ENCODE measurements at places on chromosomes 1 and 21. TPM values are rescaled to one million over a fixed set of nuclear protein-coding genes. Genes with fewer than 3 reads are reported as not detected.
A peak's percentile ranks its signal among the peaks of the same experiment; 100 is the strongest.

TDRD5 gene
- not detected for total RNA-seq

DNA sequence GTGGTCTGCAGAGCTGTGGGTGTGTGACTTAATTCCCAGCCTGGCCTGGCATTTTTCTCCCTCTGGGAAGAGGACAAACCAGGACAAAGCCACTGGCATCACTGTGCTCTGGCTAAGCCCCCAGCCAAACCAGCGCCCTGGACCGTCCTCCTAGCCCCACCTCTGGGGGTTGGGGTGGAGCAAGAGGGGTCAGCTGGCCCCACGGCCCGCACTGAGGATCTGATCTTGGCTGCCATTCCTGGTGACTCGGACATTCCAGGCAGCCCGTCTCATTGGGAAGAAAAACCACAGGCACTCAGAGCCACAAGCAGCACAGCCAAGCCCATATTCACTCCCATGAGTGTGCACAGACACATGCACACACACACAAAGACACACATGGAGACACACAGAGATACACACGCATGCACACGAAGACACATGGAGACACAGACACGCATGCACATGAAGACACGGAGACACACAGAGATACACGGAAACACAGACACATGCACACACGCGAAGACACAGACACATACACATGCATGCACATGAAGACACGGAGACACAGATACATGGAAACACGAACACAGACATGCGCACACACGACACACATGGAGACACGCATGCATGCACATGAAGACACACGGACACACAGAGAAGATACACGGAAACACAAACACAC, 2.3 kb upstream of the MXRA8 start:
- no peak for DNase-seq
- peak overlapping the region; percentile 54 for H3K27ac ChIP-seq
- H3K27me3 ChIP-seq = peaks cover 20% of the 10 kb centered on the region
- peaks cover 37% of the 10 kb centered on the region for H3K4me1 ChIP-seq
- H3K36me3 ChIP-seq = no peaks in the 10 kb centered on the region

DNA sequence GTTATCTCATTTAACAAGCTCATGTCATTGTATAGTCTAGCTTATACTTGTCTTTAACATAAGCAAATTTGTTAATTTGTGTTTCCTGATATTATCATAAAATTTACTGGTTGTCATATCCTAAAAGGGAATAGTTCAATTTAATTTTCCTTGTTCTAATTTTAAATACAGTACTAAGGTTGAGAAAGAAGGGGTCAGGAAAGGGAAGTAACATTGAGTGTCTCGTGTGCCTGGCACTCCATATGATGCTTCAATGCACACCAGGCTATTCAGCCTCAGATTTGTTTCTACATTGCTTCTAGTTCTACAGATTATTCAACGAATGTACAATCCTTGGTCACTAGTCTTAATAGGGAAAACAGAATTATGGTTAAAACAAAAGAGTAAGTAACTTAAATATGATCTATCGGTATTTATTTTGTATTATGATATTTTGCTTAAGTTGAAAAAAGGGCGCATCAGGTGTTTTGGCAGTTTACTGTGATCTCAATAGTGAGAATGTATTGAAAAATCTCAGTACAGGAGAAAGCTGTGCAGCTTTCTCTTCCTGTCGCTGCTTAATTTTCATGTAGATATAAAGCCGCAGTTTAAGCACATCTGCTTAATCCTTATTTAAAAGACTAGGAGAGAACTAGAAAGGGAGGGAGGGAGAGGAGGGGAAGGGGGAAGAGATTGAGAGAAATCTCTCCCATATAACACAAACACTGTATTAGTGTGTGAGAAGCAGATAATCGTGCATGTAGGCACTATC, 13.0 kb downstream of the PTPRC start:
- DNase-seq = no peak
- no peaks in the 10 kb centered on the region for H3K4me1 ChIP-seq
- H3K27me3 ChIP-seq = no peaks in the 10 kb centered on the region
- no peak overlapping the region for H3K4me3 ChIP-seq
- no peak overlapping the region for H3K27ac ChIP-seq

GRCh38 chr1:36115931-36116330, 9.1 kb downstream of the COL8A2 start:
- H3K4me1 ChIP-seq = peaks cover 4% of the 10 kb centered on the region
- H3K4me3 ChIP-seq = no peak overlapping the region
- peaks cover 4% of the 10 kb centered on the region for H3K27me3 ChIP-seq
- no peaks in the 10 kb centered on the region for H3K36me3 ChIP-seq
- DNase-seq = no peak
- H3K27ac ChIP-seq = no peak overlapping the region

DNA sequence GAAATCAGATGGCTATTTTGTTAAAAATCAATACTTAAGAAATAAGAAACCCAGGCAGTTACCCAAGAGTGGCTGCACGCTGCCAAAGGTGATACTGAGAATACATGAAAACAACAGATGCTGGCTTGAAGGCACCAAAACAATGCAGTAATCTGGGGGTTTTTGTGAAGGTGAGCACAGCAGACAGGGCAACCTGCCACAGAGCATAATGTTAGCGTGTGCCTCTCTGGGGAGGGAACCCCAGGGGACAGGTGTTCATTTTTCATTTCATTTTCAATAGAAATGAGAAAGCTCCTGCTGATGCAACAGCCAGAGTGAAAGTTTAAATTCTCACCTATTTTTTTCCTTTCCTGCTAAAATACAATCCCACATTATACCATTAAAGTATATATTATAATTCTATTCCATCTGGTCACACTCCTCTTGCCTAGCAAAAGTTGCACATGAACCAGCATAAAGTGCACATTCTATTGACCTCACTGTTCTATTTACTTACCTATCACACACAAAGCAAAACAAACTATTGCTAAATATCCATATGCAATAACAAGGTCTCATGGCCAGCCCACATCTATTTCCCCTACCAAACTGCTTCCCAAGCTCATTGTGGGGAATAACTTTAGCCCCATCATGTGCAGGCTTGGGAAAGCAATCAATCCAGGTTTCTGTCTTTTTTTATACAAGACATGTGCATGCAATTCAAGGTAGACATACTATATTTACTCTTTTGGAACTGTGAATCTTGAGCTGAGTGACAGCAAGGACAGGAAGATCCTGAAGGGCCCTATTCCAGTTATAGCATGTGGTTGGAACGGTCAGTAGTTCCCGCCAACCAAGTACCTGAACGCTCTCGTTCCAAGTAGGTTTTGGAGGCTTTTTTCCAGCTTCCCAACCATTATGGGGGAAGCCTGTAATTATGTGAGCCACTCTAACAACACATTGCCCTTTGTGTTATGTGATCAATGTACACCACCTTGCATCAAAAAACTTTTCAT, 173.6 kb downstream of the RERE start:
- no peak for DNase-seq
- H3K27ac ChIP-seq = no peak overlapping the region
- H3K36me3 ChIP-seq = no peaks in the 10 kb centered on the region
- no peak overlapping the region for H3K4me3 ChIP-seq
- peaks cover 39% of the 10 kb centered on the region for H3K4me1 ChIP-seq
- H3K27me3 ChIP-seq = no peaks in the 10 kb centered on the region

GRCh38 chr1:117110774-117111173, 10.8 kb downstream of the TRIM45 start:
- no peak overlapping the region for H3K4me3 ChIP-seq
- peaks cover 6% of the 10 kb centered on the region for H3K4me1 ChIP-seq
- H3K27me3 ChIP-seq = no peaks in the 10 kb centered on the region
- no peak for DNase-seq
- H3K27ac ChIP-seq = no peak overlapping the region
- H3K36me3 ChIP-seq = peaks cover 42% of the 10 kb centered on the region

TAF12 gene
- 27.7 TPM for total RNA-seq

DNA sequence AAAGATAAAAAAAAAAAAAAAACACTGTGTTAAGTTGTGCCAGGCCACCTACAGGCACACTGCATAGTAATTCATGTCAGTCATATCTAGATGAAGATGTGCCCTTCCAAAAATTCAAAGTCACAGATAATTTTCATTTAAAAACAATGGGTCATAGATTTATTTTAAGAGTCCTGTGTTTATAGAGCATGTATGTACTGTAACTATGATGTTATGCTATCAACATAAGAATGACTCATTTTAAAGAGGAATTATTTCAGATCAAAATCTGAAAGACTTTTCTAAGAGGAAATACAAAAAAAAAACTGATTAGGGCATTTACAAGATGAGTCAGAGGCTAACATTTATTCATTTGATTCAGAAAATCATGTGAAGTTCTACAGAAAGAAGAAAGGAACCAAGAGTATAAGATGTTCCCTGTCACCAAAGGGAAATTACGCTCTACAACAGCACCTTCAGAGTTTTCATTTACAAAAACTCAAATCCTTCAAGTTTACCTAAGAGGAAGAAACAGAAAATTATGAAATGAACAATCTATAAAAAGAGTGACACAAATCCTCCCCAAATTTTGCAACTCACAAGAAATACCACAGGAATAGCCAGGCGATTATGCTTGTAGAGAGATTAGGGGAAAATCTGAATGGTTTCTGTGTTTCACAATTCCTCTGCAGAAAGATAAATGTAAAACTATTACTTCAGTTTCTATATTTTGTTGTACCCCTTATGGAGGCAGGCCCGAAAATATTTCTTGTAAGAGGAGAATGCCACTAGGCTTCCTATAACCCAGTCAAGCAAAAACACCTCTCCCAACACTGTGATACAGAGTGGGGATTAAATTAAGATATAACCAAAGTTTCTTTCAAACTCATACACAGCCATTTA, 13.8 kb downstream of the TP53BP2 start:
- DNase-seq = no peak
- peaks cover 15% of the 10 kb centered on the region for H3K4me1 ChIP-seq
- H3K36me3 ChIP-seq = peaks cover 4% of the 10 kb centered on the region
- H3K27ac ChIP-seq = no peak overlapping the region
- H3K27me3 ChIP-seq = no peaks in the 10 kb centered on the region

DNA sequence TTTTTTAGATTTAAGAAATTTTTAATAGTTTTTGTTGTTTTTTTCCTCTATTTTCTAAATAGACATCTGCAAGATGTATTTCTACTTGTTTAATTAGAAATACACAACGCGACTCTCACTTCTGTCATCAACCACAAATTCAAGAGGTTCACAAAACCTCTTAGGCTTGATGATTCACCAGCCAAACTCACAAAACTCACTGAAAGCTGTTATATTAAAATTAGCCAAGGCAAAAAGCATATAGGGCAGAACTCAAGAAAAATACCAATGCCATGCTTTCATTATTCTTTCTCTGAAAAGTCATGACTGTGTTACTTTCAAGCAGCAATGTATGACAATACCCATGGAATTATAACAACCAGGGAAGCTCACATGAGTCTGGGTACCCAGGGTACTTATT, 487.0 kb upstream of the RGS18 start:
- H3K27me3 ChIP-seq = no peaks in the 10 kb centered on the region
- no peaks in the 10 kb centered on the region for H3K36me3 ChIP-seq
- H3K4me1 ChIP-seq = no peaks in the 10 kb centered on the region
- no peak for DNase-seq
- no peak overlapping the region for H3K27ac ChIP-seq

DNA sequence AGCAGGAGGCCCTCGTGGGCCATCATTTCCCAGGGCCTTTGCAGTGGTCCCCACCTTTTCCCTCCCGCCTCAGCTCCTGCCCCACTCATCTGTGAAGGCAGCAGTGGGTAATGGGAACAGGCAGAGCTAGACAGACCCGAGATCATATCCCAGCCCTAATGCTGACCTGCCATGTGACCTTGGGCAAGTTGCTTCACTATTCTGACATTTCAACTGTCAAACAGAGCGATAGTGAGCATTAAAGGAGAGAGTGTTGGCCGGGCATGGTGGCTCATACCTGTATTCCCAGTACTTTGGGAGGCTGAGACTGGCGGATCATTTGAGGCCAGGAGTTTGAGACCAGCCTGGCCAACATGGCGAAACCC, 51.7 kb downstream of the RPS6KA1 start:
- no peak for DNase-seq
- no peaks in the 10 kb centered on the region for H3K27me3 ChIP-seq
- H3K36me3 ChIP-seq = no peaks in the 10 kb centered on the region
- no peak overlapping the region for H3K4me3 ChIP-seq
- no peaks in the 10 kb centered on the region for H3K4me1 ChIP-seq

DNA sequence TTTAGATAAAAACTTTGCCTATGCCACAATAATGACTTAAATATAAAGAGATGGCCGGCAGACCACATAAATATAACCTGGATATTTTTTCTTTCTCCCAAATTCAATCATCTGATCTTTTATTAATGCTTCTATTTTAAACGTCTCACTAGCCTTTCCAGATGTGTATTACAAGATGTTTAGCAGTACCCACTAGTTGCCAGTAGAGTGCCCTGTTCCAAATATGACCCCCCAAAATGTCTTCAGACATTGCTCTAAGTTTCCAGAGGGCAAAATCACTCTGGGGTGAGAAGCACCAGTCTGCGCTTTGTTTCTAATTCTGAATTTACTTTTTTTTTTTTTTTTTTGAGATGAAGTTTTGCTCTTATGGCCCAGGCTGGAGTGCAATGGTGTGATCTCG, 268.1 kb downstream of the GRIK1 start:
- H3K4me1 ChIP-seq = no peaks in the 10 kb centered on the region
- H3K36me3 ChIP-seq = no peaks in the 10 kb centered on the region
- H3K27me3 ChIP-seq = no peaks in the 10 kb centered on the region

- H3K4me3 ChIP-seq = no peak overlapping the region
- H3K4me1 ChIP-seq = no peaks in the 10 kb centered on the region
- no peaks in the 10 kb centered on the region for H3K36me3 ChIP-seq
- H3K27me3 ChIP-seq = no peaks in the 10 kb centered on the region
Measured at GRCh38 chr1:62045574-62045973, 149.1 kb upstream of the L1TD1 start.

DNA sequence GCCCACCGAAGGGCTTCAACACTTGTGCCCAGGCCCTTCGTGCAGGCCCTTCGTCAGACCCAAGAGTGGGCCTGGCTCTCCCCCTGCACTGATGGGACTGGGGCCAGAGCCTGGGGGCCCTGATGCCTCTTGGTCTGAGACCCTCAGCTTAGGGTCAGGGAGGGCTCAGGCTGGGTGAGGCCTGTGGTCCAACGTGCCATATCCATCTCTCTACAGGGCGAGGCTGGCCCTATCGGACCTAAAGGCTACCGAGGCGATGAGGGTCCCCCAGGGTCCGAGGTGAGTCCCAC, 15.6 kb downstream of the COL6A1 start:
- H3K4me3 ChIP-seq = no peak overlapping the region
- H3K4me1 ChIP-seq = no peaks in the 10 kb centered on the region
- no peak overlapping the region for H3K27ac ChIP-seq
- DNase-seq = no peak
- peaks cover 3% of the 10 kb centered on the region for H3K36me3 ChIP-seq

GRCh38 chr1:116942344-116942743, 32.6 kb downstream of the PTGFRN start:
- H3K4me1 ChIP-seq = peaks cover 28% of the 10 kb centered on the region
- H3K27ac ChIP-seq = no peak overlapping the region
- DNase-seq = no peak
- H3K27me3 ChIP-seq = no peaks in the 10 kb centered on the region

DNA sequence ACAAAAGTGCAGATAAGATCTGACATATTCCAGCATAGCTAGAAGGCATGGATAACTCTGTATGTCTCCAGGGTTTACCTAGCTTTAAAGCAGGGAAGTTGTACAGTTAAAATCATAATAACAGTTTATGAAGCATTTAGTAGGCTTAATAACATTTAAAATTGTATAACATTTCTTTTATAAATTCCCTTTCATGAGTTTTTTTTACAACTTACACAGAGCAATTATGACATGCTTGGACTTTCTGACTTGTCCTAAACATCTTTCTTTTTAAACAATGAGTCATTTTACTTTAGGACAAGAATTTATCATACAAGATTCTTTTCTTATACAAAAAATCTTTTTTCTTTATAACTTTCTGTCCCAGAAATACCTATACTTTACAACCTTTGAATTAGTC, 408.5 kb upstream of the NEGR1 start:
- no peak overlapping the region for H3K4me3 ChIP-seq
- H3K36me3 ChIP-seq = peaks cover 5% of the 10 kb centered on the region
- H3K27ac ChIP-seq = no peak overlapping the region
- H3K4me1 ChIP-seq = no peaks in the 10 kb centered on the region

All from neural crest cell (in vitro differentiated cells).